ENCODE measurements at places on chromosomes 11 and 22.

DNA sequence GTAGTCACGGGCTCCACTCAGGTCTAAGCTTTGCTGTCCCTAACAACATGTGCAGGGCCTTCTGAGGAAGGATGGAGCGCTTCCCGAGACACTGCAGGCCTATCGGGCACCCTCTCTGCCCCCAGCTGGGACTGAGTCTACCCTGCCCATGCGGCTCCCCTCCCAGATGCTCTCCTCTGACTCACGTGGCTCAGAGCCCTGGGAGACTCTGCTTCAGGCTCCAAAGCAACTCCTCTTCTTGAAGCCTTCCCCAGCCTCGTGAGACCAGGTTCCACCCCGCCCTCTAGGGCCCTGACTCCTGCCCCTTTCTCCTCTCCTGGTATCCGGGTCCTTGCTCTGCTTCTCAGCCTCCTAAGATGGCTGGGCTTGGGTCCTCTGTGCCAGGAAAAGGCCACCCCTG lies 28.4 kb upstream of the ARFGAP3 start:
- no peak for DNase-seq

GRCh38 chr11:109648804-109649203 lies 226.8 kb downstream of the C11orf87 start:
- no peak for DNase-seq

DNA sequence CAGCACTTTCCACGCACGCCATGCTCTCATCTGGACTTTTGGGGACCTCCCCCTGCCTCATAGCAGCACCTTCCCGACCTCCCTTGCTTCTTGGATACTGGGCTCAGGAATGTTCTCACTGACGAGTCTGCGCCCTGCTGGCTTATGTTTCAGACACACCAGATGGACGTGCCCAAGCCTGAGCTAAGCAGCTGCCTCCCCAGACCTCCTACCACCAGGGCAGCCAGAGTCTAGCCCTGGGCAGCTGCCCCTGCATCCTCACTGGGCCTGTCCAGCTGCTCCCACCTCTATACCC lies 13.2 kb upstream of the RGL4 start:
- no peak for DNase-seq

DNA sequence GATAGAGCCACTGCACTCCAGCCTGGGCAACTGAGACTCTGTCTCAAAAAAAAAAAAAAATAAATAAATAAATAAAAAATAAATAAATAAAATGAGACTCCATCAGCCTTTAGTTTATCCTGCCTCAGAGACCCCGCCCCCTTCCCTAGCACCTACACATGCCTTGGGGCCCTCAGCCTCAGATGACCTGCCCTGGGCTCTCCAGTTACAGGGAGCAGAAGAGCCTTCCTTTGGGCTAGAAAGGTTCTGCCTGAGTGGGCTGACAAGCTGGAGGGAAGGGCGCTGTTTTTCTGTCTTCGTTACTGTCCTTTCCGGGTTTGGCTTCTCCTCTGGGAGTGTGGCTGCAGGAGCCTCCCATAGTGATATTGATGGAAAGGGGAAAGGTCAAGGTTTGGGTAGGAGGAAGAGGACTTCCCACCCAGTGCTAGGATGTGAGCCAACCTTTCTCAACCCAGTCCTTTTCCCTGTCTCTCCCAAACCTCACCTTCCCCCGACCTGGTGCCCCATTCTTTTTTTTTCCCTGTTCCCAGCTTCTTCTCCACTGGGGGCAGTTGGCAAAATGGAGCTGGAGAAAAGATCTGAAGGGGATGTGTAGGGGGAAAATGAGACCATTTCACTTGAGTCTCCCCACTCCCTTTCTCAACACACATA lies 1.5 kb upstream of the SF3B2 start:
- no peak for DNase-seq

- DNase-seq = no peak
Observed at GRCh38 chr11:66478729-66479393, 1.4 kb upstream of the DPP3 start.

Measured in pancreas (tissue), 10 donors.